ENCODE measurements at places on chromosomes 4 and X.

GRCh38 chrX:108397627-108398391 lies 40.4 kb downstream of the COL4A6 start:
- no peak for DNase-seq

- no peak for DNase-seq
Measured at GRCh38 chr4:95180531-95181242, 368.1 kb downstream of the UNC5C start.

- DNase-seq: no peak
Measured at GRCh38 chrX:77597090-77597489, 149.9 kb downstream of the FGF16 start.

DNA sequence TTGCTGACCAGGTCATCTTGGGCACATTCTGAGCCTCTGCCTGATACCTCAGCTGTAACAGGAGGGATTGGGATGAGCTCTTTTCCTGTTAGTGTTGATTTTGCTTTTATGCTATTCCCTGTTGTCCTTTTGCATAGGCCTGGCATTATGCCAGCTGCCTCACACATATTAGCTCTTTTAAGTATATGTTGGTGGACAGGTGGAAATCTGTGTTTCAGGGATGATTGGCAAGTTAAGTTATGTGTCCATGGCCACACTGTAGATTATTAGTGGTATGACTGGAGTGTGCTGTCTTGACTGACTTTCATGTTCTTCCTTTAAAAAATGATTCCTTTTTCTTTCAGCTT lies 28.9 kb downstream of the NSD2 start:
- no peak for DNase-seq

GRCh38 chr4:59540311-59540710 lies 1659.8 kb upstream of the ADGRL3 start:
- no peak for DNase-seq

Measured in stimulated activated CD8-positive, alpha-beta memory T cell treated with anti-CD3 and anti-CD28 coated beads, Interleukin-4, amount 100 ng/mL, for 1 hour (primary cell).